NCI-H69 (cell line): ENCODE measurements at places on chromosomes 4 and X.
A peak's percentile ranks its signal among the peaks of the same experiment; 100 is the strongest.

GRCh38 chrX:129737916-129738315 is 863 bp upstream of the XPNPEP2 start:
- no peak for DNase-seq

DNA sequence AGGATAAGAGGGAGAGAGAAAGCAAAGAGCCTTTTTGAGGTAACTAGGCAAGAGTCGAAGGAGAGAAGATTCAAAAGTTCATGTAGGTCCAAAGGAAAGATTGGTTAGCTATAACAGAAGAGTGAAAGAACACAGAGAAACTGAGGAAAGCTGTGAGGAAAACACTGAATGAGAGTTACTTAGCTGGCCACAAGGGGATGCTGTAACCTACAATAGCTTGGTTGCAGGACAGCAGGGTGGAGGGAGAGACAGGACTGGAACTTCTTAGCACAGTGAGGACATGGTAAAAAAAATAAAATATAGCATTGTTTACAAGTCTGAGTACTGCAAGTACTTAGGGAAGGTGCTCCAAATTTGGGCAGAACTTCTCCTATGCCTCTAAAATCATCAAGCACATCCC is 48.3 kb downstream of the RAI2 start:
- DNase-seq, result peak; percentile 34

GRCh38 chrX:39969099-39969818 is 128.5 kb downstream of the BCOR start:
- peak; percentile 97 for DNase-seq

- no peak for DNase-seq
Observed at GRCh38 chr4:74499986-74500781, 55.2 kb downstream of the AREG start.

DNA sequence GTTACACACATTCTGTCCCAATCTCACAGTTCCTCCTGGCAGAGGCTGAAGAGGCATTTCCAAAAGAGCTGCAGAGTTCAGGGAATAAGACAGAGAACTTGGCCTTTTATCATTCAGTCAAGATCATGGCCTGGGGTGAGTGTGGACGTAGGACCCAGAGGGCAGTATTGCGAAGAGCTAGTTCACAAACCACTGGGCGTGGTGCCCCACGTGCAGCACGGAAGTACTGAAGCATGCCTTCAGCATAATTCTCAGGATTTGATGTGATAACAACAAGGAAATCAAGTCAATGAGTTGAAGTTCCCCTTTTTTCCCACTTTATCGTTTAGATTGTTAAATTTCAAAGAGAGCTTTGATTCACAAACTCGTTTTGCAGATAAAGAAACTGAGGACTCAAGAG is 117.7 kb downstream of the RELL1 start:
- peak; percentile 2 for DNase-seq

- DNase-seq, result no peak
Observed at GRCh38 chr4:107757283-107757682, 37.2 kb upstream of the PAPSS1 start.

GRCh38 chr4:75099321-75099720 is 166.4 kb downstream of the PARM1 start:
- DNase-seq, result peak; percentile 41

DNA sequence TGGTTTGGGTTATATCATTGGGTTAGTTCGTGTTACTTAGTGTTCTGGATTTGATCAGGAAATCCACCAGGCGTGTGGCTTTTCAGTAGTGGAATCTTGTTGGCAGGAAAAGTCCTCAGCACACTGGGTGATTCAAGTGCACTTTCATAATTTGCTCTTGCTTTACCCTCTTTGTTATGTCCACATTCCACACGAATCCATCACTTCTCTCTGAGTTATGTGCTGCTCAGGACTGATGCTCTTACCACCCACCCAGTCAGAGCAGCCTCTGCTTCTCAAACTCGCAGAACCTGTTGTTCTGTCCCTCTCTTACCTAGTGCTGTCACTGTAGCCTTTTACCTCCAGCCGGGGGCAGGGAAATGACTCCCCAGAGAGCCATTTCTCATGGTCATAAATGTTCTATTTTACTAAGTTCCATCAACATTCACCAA is 37.2 kb upstream of the SCRG1 start:
- DNase-seq, result peak; percentile 75

GRCh38 chrX:44698357-44698756 is 145.5 kb upstream of the DUSP21 start:
- peak; percentile 88 for DNase-seq

GRCh38 chrX:44953734-44954502 is 80.9 kb downstream of the KDM6A start:
- peak; percentile 8 for DNase-seq

GRCh38 chrX:138925330-138925729 is 213.8 kb upstream of the FGF13 start:
- DNase-seq, result no peak

- DNase-seq, result no peak
Observed at GRCh38 chrX:49726966-49727365, 31.2 kb upstream of the PAGE1 start.

GRCh38 chrX:106286053-106286650 is 118.0 kb downstream of the PWWP3B start:
- DNase-seq, result no peak

- DNase-seq, result peak; percentile 43
Observed at GRCh38 chr4:2793586-2794485, 951 bp downstream of the SH3BP2 start.

GRCh38 chrX:149021159-149021558 is 483.9 kb downstream of the IDS start:
- DNase-seq, result no peak

DNA sequence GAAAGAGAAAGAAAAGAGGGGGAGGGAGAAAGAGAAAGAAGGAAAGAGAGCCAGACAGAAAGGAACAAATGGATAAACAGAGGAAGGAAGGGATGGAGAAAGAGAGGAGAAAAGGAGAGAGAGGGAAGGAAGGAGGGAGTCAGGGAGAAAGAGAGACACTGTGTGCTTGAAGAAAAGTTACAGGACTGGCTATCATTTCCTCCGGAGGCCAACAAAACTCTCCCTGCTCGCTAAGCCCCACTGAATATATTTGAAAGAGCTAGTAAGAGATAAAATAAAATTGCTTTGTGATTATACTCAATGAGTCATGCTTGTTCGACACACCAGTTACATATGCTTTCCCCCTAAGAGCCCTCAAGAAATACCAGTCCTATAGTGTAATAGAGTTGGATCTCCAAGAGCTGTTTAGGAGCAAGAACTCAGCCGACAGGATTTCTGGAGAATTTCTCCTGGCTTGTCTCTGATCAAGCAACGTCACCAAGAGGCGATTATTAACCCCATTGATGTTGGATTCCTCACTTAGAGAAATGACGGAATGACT is 102.2 kb downstream of the MXRA5 start:
- DNase-seq, result no peak

DNA sequence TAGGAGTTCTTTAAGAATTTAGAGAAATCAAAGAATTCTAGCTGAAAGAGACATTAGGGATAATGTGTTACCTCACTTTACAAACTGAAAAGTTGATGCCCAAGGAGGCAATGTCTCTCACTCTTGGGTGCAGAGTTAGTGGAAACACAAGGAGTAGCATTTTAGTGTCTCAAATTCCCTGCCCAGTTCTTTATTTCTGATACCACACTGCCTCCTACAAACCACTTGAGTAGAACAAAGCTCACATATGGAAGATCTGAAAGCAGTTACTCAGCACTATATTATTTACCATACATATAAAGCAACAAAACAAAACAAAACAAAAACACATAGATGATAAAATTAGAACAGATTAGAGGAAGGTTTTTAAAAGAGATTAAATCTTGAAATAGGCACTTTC is 124.2 kb downstream of the REELD1 start:
- peak; percentile 13 for DNase-seq

DNA sequence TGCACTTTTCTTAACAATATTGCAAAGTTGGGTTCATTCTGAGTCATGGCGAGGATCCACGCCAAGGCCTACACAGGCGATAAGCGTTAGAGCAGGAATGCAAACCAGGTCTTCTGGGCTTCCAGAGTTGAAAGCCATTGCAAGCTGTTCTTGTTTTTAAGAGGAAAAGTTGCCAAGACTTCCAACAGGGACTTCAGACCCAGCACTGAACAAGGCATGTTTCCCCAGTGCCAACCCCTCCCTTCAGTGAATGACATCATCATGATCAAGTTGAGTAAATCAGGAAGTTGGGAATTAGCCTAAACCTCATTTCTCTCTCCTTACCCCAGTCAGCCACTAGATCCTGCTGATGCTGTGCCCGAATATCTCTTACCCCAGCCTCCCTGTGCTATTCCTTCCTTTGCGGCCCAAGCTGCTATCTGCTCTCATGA is 355.1 kb downstream of the HS3ST1 start:
- peak; percentile 71 for DNase-seq

GRCh38 chr4:17647927-17648326 is 33.5 kb downstream of the MED28 start:
- DNase-seq, result no peak

DNA sequence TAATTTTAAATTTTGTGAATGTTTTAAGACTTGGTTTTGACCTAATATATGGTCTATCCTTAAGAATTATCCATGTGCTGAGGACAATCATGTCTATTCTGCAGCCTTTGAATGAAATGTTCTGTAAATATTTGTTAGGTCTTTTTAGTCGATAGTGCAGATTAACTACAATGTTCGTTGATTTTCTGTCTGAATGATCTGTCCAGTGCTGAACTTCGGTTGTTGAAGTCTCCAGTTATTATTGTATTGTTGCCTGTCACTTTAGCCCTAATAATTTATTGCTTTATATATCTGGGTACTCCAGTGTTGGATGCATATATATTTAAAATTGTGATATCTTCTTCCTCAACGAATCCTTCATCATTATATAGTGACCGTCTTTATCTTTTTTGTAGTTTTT is 218.3 kb upstream of the ZC4H2 start:
- no peak for DNase-seq

DNA sequence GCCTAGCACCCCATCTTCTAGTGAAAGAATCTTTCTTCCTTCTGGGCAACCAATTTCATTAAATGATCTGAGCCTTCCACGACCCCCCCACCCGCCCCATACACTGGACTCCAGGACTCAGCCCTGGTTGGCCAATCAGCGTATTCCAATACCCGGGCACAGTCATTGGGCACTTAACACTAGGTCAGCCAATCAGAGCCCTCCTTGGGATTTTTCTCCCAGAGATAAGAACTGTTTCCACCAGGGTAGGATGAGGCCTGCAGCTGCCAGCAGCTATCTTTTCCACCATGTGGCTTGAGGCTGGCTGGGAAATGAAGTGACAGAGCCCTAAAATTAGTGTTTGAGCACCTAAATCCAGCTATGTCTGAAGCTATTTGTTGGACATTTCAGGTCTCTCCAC is 418.8 kb downstream of the BCOR start:
- DNase-seq, result no peak

GRCh38 chrX:9466124-9466495 is 1.3 kb downstream of the TBL1X start:
- peak; percentile 58 for DNase-seq

- DNase-seq, result no peak
Observed at GRCh38 chrX:45807572-45808425, 607.1 kb upstream of the DIPK2B start.

- DNase-seq, result no peak
Observed at GRCh38 chr4:184817494-184818215, 8.1 kb downstream of the ACSL1 start.

DNA sequence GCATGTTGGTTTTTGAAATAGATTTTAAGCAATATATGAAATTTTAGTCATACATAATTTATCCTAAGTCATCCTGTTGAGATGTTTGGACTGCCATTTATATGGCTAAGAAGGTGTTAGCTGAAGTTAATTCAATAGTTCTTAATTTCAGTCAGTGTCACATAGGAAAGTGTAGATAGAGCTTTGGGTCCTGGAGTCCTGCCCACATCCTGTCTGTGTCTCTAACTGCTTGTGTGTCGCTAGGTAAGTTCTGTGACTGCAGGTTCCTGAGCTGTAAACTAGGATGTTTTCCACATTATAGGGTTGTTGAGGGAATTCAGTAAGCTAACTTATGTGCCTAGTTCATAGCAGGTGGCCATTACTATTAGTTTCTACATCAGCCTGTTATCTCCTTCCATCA is 20.7 kb downstream of the OFD1 start:
- no peak for DNase-seq

DNA sequence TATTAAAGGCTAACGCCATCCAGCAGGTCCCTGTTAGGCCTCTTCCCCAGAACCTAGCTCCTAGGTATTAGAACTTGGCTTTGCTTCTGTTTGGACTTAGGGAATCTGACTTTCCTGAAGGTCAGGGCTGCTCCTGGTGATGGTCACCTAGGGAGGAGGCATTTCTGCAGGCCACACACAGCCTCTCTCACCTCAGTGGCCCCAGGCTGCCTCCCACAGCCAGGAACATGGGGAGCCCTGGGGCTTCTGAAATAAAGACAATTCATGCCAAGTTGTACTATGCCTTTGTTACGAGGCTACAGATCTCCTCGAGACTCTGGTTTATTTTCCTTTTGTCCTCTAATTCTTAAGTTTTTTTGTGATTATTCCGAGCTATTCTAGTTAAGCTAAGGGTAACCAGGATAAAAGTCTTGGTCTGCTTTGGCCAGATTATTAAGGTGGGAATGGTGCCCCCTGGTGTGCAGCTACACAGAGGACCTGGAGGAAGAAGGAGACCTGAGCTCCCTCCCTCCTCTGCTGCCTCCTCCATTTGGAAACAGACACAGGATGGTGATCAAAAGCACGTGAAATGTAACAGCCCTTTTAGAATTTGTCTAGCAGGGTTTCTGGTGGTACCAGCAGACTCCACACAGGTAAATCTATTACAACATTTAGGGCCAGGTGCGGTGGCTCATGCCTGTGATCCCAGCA is 131.0 kb downstream of the DCLK2 start:
- peak; percentile 60 for DNase-seq

- DNase-seq, result no peak
Observed at GRCh38 chrX:68439341-68439740, 6.0 kb upstream of the OPHN1 start.

- no peak for DNase-seq
Observed at GRCh38 chr4:154781126-154781982, at the start of gene RBM46. RBM46 (plus strand) TSS chr4:154781272; CDS start chr4:154796753, 15,481 bp downstream.

DNA sequence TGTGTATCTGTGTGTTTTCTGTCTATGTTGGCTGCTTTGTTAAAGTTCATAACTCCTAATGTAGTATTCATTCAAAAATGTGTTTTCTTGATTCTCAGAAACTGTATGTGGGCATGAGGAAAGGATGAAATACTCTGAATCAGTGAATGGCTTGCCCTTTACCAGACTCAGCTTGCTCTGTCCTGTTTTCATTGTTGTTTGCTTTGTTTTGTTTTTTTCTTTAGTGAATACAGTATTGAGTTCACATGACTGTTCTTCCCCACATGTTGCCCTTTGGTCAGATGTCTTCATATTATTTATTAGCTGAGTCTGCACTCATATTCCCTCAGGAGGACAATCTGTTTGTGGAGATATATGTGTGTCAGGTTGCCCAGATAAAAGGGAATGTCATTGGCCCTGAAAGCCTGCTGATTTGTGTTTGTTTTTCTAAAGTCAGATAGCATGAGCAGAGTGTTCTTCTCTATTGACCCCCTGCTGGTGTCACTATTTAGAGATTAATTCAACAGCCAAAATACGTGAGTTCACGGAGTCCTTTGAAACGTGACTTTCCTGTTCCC is 1184.4 kb downstream of the RPA4 start:
- no peak for DNase-seq

DNA sequence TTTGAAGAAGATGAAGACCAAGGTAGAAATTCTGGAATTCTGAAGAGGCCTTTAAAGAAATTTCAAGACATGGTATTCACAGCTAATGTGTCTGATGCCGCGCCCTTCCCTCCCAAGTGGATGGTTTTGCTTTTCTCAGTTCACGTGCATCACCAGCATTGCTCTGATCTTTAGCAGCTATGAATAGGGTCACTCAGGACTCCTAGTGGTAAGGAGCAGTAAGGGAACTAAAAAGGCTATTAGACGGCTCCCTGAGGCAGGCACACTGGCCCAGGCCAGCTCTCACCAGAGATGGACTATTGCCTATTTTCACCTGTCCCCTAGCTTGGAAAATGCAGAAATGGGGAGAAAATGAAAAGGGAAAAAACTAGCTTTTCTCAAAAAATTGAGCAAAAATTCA is 447.5 kb upstream of the RASGEF1B start:
- peak; percentile 71 for DNase-seq
